AG09309 (cell line): ENCODE measurements at places on chromosomes 1 and 21.

DNA sequence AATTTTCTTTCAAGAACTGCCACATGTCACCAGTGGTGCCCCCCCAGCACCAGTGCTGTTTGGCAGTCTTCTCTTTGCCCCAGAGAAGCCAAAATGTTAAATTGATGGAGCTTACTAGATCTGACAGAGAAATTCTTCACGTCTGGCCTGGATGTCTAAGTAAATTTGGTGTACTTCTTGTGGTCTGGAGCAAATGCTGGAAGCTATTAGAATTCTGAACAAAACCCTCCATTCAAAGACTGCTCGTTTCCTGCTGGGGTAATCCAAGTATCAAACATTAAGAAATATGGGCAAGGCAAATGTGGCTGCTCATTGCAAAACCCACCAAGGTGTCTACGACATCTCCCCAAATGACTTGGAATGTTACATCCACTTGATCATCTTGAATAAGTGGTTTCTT, 92.3 kb downstream of the ROR1 start:
- DNase-seq, result no peak

DNA sequence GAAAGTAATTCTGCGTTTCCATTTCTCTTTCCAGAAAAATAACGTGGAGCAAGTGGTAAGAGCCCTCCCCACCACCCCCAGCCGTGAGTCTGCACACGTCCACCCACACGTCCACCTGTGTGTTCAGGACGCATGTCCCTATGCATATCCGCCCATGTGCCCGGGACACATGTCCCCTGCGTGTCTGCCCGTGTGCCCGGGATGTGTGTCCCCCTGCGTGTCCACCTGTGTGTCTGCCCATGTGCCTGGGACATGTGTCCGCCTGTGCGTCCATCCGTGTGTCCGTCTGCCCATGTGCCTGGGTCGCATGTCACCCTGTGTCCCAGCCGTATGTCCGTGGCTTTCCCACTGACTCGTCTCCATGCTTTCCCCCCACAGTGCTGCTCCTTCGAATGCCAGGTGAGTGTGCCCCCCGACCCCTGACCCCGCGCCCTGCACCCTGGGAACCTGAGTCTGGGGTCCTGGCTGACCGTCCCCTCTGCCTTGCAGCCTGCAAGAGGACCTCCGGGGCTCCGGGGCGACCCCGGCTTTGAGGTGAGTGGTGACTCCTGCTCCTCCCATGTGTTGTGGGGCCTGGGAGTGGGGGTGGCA, 5.6 kb downstream of the COL6A1 start:
- no peak for DNase-seq

DNA sequence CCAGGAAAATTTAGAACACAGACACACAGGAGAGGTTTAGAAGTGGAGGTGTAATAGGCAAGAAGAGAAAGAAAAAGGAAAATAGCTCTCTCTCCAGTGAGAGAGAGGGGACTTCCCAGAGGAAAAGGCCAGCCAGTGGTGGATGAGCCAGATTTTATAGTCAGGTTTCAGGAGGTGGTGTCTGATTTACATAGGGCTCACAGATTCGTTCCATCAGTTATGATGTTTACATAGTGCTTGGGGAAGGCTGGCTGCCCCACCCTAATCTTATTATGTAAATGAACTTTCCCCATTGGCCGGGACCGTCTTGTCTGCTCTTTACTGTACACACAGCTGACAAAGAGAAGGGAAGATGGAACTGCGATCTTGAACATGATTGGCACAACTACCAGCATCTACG, 797.3 kb downstream of the PLA2G4A start:
- DNase-seq, result no peak

DNA sequence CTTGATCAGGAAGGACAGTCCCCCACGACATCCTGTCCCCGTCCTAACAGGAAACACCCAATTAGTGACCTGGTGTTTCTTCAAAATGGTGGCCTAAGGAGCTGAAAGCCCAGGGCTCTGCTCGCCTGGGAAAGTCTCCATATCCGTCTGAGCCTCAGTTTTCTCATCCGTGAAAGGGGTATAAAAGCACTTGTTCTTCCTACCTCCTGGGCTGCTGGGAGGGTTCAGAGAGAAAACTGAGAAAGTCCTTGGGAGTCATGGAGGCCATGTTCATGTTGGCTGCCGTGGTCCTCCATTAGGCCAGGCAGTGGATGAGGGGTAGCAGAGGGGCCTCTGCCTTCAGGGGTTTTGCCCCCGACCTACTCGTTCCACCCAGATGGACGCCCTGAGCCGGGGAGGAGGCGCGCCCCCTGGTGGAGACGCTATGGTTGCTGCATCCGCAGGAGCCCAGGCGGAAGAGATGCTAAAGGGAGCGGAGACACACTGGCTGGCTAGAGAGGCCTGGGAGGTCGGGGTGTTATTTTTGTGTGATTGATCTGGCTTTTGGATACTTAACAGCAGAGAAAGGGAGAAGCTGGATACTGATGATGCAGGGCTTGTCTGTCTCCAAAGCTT, 113.5 kb downstream of the PRDM2 start:
- no peak for DNase-seq

DNA sequence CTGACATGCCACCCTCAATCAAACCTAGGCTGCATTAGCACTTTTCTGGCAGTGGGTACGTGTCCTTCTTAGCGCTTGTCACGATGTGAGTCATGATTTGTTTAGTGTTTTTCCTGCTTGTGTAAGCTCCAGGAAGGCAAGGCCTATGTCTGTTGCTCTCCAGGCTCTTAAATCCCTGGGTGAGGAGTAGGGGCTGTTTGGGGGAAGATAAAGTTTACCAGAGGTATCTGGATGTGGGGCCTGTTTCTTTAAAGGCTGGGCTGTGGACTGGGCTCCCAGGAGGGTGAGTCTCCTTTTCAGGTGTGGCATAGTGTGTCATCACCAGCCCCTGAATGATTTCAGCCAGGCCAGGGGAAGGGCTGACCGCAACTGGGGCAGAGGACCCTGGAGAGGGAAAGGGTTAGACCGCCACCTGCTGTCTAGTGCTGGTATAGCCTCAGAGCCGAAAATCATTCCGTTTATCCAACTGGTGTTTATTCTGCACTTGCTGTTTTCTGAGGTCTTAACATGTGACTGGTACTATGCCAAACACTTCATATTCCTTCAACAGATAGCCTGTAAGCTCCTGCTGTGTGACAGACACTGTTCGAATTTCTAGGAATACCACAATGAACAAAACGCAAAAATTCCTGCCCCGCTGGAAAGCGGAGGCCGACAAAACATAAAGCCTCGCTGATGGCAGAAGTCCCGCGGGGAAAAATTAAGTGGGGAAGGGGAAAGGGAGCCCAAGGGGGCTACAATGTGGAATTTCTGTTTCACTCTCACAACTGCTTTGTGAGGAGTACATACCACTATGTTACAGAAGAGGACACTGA, 9.7 kb downstream of the SERINC2 start:
- peak; percentile 61 for DNase-seq

DNA sequence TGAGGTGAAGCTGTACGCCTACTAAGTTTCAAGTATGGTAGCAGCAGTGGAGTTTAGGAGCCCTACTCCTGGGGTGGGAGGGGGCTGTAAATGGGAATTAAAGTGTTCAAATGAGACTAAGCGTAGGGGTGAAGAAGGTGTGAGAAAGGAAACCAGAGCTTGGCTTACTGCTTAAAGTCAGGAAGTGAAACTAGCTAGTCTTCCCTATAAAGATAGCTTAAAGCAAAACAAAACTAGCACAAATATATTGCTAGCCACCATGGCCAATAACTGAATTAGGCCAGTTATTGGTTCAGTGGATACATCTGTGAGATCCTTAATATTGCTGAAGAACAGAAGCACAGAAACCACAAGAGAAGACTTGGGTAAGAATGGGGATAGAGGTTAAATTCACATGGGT, 492.2 kb upstream of the PKN2 start:
- no peak for DNase-seq

GRCh38 chr1:108644984-108645383, 15.9 kb downstream of the HENMT1 start:
- no peak for DNase-seq

GRCh38 chr1:112304126-112304525, 91.9 kb upstream of the CTTNBP2NL start:
- DNase-seq, result no peak

GRCh38 chr1:65422241-65423203, 2.1 kb downstream of the LEPR start:
- DNase-seq, result no peak
